ENCODE measurements at places on chromosomes 11 and 22.

GRCh38 chr11:66882561-66883015 lies 25.7 kb downstream of the LRFN4 start:
- DNase-seq: no peak

DNA sequence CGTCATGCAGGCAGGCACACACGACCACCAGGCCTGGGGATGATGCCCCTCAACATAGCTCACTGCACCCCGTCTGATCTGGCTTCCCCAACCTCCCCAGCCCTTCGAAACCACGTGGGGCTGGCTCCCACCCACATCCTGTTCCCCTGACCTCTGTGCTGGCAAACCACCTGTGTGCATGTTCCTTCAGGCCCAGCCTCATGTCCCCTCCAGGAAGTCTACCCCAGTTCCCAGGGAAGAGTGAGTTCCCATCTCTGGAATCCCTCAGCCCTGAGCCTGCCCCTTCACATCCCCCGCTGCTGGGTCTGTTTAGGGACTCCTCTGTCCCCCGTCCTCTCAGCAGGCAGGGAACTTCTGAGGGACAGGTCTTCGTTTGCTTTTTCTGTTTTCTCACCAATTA lies 7.1 kb downstream of the SLC7A4 start:
- peak; percentile 80 for DNase-seq

DNA sequence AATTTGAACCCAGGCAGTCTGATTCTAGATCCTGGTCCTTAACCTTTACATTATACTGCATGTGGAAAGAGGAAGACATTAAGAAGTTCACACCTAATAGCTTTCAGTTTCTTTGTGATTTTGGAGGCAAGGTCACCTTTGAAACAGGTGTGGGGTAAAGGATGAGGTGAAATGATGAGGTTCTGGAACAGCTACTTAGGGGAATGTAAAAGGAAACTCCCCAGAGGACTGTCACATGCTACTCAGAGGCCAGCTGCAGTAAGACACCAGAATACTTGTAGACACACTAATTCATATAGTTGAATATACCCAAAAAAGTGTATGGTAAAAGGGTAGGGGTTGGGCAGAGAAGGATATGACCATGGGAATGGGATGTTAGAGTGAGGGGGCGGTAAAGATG lies 5.4 kb downstream of the APIP start:
- DNase-seq: no peak

- no peak for DNase-seq
Observed at GRCh38 chr11:64759722-64760719, at the start of gene PYGM. Gene PYGM, minus strand, starts transcription at chr11:64759974. Its CDS starts 76 bp downstream, at chr11:64759898.

GRCh38 chr22:49536571-49537131 lies 291.0 kb downstream of the BRD1 start:
- no peak for DNase-seq

DNA sequence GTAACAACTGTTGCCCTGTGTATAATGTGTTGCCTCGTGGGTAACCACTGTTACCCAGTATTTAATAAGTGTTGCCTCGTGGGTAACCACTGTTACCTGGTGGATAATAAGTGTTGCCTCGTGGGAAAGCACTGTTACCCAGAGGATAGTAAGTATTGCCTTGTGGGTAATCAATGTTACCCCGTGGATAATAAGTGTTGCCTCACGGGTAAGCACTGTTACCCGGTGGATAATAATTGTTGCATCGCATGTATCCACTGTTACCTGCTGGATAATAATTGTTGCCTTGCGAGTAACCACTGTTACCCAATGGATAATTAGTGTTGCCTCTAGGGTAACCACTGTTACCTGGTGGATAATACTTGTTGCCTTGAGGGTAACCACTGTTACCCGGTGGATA lies 17.1 kb upstream of the NXPE4 start:
- DNase-seq: no peak

GRCh38 chr11:129418039-129418438 lies 42.4 kb downstream of the BARX2 start:
- no peak for DNase-seq

GRCh38 chr11:100575860-100576717 lies 111.0 kb upstream of the ARHGAP42 start:
- DNase-seq: no peak

- peak; percentile 51 for DNase-seq
Observed at GRCh38 chr22:36237462-36238372, 1.6 kb downstream of the APOL2 start.

GRCh38 chr22:41975299-41976069 lies 6.2 kb downstream of the SEPTIN3 start:
- DNase-seq: no peak

- no peak for DNase-seq
Observed at GRCh38 chr11:71432761-71433647, 15.2 kb downstream of the DHCR7 start.

- no peak for DNase-seq
Observed at GRCh38 chr11:14026961-14027360, 64.4 kb downstream of the SPON1 start.
